Cerebellar nuclear complex (tissue), 1 donor: ENCODE measurements at places on chromosomes 2 and 18.

DNA sequence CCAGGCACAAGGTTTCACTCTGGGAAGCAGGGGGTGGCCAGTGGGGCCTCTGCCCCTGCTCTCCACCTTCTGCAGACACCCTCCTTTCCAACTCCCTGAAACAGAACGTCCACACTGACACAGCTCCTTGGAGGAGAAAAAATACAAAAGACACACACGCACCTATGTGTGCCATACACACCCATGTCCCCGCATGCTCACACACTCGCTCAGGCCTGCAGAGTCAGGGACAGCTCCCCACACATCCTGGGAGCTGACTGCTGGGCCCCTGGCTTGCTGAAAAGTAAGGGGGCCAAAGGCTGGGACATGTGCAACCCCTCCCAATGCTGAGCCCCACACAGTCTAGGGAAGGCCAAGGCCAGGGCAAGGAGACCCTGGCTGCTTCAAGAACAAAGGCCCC lies 200.5 kb downstream of the TNS1 start:
- DNase-seq = no peak

DNA sequence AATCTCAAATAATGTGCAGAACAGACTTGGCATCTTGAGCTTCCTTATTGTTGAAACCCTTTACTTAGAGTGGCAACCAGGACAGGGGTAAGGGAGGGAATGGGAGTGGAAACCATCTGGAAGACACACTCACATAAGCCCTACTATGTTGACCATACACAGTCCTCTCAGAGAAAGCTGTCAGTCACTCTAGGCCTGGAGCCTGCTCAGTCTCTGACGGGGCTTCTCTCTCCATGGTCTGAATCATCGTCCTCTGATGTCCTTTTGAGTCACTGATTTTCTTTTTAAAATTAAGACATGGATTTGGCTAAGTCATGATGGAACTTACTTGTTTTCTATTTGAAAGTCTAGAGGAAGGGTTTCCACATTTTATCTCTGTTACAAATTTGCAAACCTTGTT lies 74.0 kb downstream of the MYO1B start:
- no peak for DNase-seq

DNA sequence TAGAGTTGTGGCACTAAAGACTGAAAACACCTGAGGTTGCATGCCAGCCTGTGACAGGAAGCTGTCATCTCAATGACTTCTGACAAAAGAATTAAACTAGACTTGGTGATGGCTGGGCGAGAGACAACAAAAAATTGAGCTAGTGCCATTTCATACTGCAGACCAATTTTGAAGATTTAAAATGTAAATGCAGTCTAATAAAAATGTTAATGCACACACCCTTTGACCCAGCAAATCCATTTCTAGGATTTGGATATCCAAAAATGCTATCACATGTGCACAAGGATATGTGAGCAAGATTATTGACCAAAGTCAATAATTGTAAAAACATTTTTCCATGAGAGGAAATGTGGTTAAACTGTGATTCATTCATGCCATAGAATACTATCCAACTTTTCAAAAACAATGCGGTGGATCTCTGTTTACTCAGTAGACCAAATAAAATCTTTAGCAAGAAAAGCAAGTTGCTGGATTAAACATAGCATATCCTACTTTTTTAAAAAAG lies 5.6 kb downstream of the FBXO36 start:
- no peak for DNase-seq

DNA sequence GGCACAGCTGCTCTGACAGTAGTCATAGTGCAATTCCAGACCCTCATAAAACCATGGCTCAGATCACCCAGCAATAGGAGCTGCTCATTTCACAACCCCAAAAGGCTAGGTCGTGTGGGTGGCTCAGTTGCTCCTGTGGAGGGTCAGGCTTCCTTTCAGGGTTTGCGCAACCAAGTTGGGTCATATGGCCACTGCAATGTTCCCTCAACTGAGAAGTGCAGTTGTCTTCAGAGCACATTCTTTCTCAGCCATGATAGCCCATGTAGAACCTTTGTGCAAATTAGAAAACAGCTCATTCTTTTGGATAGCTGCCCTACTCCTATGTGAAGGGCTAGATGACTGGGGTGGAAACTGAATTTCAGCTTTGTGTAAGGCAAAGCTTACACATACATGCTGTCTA lies 3.2 kb downstream of the SERPINB13 start:
- no peak for DNase-seq

DNA sequence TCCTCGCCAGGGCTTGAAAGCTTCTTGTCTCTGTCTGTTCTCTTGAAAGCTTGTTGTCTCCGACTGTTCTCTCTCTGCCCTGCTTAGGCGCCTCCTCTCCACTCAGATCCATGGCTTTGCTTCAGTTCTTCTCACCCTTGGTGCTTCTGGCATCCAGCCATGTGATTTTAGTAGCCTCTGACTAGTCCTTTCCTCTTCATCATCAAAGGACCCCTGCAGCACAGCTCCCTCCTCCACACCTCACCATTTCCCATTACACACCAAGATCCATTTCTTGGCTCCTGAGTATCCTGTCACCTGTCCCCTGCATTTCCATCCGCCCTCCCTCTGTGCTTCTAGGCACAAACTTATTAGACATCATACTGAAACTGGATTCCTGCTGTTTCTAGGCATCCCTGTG lies 59.4 kb downstream of the ZNF236 start:
- DNase-seq = no peak

- no peak for DNase-seq
These were observed 50.1 kb downstream of the THOC1 start for GRCh38 chr18:217532-218336.

- DNase-seq = no peak
These were observed 69.8 kb upstream of the SCN7A start for GRCh38 chr2:166563894-166564293.

GRCh38 chr2:39181297-39181696 lies 60.4 kb upstream of the SOS1 start:
- no peak for DNase-seq

DNA sequence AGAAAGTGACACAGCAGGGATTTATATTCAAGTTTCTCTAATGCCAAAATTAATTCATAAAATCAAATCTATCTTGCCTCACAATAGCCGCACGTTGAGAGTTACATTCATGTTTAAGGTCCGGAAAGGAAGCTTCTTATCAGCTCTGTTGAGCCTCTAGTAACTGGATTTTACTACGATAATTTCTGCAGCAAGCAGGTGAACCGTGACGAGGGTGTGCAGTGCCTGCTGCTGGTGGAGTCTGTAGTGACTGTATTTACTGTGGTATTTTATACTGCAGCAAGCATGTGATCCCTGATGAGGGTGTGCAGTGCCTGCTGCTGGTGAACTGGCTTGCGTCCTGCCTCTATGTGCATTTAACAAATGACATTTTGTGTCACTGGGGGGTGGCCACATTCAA lies 120.0 kb downstream of the SNTG2 start:
- DNase-seq = no peak

- DNase-seq = no peak
These were observed 679.6 kb upstream of the CHAC2 start for GRCh38 chr2:53087874-53088461.

DNA sequence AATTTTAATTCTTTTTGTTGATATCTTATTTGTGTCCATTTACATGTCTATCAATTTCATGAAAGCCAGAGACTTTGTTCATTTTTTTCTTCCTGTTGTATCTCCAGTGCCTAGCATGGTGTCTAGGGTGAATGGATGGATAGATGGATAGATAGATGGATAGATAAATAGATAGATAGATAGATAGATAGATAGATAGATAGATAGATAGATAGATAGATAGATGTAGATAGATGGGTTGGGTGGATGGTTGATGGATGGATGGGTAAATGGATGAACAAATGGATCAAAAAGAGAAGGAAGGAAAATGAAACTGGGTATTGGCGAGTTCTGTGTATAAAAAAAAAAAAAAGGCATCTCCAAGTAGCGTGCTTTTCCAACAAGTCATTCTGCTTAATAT lies 120.5 kb downstream of the FAM124B start:
- DNase-seq = no peak

GRCh38 chr18:13437796-13438506 lies 219.4 kb downstream of the LDLRAD4 start:
- no peak for DNase-seq

DNA sequence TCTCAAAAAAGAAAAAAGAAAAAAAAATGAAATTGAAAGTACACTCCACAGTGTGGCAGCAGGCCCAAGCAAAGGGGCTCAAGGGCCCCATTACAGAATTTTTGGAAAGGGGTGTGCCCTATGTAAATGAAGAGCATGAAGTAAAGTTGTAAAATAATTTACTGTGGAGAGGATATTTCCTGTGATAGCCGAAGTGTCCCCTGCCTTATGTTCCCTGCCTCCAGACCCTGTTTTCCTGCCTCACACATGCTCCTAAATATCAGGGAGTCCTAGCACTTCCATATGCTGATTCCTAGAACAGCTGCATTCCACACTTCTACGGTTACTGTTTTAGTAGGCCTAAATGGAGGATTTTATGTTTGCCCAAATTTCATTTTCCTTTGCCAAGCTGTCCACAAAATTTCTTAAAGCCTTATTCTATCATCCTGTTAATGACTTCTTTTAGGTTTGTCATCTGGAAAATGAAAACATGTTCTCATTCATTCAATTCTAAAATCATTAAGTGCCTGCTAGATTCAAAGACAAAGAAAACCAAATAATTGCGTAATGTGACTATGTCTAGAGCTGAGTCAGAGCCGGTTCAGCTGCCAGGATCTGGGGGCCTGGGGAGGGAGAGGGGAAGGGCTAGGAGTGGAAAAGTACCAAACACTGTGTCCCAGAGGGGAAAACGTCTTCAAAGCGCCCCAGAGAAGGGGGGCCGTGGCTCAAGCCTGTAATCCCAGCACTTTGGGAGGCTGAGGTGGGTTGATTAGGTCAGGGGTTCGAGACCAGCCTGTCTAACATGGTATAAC lies 25.9 kb upstream of the IMPA2 start:
- no peak for DNase-seq

DNA sequence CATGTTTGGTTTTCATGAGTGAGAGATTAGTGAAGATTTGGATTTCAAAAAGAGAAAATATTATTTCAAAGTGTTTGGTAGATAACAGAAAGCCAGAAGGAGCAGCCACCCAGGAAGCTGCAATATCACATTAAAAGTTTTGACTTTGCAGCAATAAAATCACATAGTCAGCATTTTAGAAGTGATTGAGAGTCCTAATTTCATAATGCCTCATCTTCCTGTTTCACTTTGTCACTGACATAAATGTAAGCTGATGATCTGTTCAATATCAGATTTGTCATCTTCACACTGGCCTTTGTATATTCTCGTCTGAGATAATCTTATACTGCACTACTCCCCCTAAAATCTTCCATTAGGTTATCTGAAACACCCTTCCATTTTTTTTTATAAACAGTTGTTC lies 690.5 kb downstream of the ADCYAP1 start:
- no peak for DNase-seq

GRCh38 chr18:950882-951495 lies 46.3 kb downstream of the ADCYAP1 start:
- no peak for DNase-seq

- DNase-seq = no peak
These were observed 1171.3 kb downstream of the DSC3 start for GRCh38 chr18:29871246-29871645.

DNA sequence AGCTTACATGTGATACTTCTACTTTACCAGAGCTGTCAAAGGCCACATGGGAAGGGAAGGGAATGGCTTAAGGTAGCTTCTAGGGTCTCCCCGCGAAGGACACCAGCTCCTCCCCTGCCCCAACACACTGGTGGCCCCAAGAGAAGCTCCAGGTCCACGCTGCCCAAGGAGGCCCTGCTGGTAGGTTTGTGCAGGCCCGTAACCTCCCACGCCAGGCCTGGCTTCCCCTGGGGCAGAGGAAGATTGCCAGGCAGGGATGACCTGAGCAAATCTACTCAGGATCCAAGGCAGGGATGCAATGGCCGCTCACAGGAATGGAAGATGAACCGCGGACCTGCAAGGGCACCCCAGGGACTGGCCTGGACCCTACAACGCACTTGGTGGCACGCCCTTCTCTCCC lies 205.1 kb downstream of the MGAT5 start:
- no peak for DNase-seq

DNA sequence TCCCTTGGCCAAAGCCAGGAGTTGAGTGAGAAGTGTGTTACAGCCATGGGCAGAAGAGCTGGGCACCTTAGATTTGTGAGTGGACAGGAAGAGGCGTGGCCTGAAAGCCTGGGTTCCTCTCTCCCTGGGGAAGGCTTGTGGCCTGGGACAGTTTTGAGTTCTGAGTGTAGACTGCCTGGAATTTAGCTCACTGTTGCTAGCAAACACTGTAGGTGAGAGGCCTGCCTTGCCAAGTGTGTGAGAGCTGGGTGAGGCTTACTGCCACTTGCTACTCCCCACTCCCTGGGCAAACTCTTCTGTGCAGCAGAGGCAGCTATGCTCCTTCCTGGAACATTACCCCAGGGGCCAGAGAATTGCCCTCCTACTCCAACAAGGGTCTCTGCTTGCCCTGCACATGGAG lies 150.0 kb upstream of the GALNT5 start:
- no peak for DNase-seq

GRCh38 chr2:196711625-196712024 lies 72.1 kb downstream of the CCDC150 start:
- DNase-seq = no peak

- no peak for DNase-seq
These were observed 418.6 kb downstream of the PIK3C3 start for GRCh38 chr18:42373584-42373983.

- no peak for DNase-seq
These were observed 77.0 kb upstream of the SPOPL start for GRCh38 chr2:138424436-138425140.

- DNase-seq = no peak
These were observed at the start of gene ITGA6 for GRCh38 chr2:172427256-172427989. Gene ITGA6, plus strand, starts transcription at chr2:172427586.

- no peak for DNase-seq
These were observed 162.3 kb downstream of the TNS1 start for GRCh38 chr2:217840522-217840921.

DNA sequence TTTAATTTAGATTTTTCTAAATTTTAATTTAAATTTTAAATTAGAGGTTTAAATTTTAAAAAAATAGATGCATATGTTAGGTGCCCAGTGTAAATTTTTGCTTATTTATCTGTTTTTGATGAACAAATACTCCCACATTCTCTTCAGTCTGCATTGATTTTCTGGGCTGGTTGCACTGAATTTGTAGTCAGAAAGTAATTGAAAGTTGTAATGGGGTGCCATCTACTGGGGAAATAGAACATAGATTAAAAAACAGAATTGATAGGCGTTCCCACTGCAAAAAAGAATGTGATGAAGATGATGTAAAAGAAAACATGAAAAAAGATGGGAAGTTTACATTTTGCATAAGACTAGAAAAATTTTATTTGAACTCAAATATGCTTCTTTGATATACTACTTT lies 51.7 kb upstream of the CCDC85A start:
- DNase-seq = no peak

GRCh38 chr2:177669625-177670330 lies 277.2 kb downstream of the AGPS start:
- no peak for DNase-seq
